ENCODE measurements at places on chromosomes 5 and 9. TPM values are rescaled to one million over a fixed set of nuclear protein-coding genes. Genes with fewer than 3 reads are reported as not detected.

The IFNB1 gene
- not detected for total RNA-seq

The IFNA21 gene
- not detected for total RNA-seq

The C1QTNF3 gene
- total RNA-seq: 4.2 TPM

The SLC6A7 gene
- total RNA-seq: not detected

DNA sequence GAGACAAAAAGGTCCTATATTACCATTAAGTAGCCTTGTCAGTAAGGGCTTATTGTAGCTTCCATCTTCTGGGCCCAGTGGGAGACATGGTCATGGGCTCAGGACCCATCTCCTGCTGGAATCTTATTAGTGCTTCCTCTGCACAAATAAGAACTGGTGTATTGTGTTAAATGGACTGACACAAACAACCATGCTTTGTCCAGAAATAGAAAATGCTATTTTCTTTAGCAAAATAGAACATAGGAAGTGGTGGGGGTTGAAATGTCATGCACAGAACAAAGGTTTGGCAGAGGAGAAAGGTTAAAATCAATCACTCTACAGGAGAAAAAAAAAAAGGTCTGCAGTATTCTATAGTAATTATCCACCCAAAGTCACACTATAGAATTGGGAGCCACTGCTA, 252.2 kb downstream of the ELAVL2 start:
- DNase-seq: no peak

The CNTFR gene
- not detected for total RNA-seq

GRCh38 chr5:142685418-142686209, at the start of gene FGF1:
Gene FGF1, minus strand, starts transcription at chr5:142686090. Its CDS starts 71,963 bp downstream, at chr5:142614127.
- DNase-seq: no peak

DNA sequence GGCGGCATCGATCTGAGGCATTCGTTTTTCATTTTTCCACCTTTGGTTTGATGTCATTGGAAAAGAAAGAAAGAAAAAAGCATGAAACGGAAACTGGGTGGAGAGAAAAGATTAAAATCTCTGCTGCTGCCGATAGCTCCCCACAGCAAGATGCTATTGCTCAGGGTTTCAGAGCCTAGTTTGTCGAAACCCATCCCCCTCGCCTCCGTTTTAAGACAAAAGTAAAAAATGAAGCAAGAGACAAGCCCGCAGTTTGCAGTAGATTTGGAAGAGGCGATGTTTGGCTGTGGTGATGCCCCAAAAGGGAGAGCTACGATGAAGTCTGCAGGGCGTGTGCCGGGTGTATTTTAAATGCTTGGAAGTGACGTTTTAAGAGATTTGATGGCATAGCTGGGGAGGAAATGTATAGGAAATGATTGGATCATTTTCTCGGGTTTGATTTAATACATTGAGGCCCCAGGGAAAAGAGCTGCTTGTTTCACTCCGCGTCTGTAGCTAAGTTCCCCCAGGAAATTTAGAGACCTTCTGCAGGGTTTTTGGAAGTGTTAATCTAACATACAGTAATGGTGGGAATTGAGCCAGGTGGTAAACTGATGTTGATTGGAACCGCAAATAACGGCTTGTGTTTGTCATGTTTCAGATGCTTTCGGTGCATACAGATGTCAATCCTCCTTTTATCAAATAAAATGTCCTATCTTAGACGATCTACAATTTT, 909 bp downstream of the NDFIP1 start:
- DNase-seq: peak; percentile 45

DNA sequence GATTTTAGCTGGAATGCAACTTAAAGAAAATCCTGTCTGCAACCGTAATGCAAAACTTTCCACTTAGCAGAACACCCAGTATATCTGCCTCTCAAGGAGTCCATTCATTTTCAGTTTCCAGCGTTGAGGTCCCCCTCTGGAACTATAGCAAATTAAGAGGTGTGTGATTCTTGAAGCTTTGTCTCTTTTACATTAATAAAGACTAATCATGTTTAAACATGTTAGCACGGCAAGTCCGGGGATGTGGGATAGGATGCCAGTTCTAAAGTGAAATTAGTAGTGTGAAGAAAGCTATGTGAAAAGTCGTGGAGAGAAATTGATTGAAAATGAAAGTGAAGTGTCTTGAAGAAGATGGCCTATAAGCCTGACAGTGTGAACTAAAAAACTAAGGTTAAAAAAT, 429.1 kb downstream of the NR2F1-AS1 start:
- no peak for DNase-seq

GRCh38 chr5:32107291-32107690, 66.8 kb downstream of the GOLPH3 start:
- no peak for DNase-seq

GRCh38 chr5:68544091-68544647, 328.6 kb downstream of the PIK3R1 start:
- no peak for DNase-seq

The PPP2CA gene
- 178 TPM for total RNA-seq

The BHMT gene
- not detected for total RNA-seq

The TAF11L10 gene
- not detected for total RNA-seq

DNA sequence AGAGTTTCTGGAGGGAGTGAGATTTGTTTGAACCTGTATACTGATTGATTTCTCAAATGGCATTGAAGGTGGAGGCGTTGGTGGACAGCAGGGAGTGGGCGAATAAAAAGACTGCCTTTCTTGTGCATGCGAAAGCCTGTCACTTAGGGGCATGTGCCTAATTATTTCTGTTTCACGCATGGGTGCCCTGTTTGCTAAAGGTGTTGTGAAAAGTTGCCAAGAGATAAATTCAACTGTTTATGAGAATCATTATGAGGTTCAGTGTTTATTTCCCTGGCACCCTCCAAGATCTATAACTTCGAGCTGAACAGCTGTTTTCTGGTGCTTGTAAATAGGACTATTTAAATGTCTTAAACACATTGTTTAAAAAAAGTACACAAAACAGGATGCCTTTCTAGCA, 67.4 kb upstream of the DMRTA1 start:
- no peak for DNase-seq

DNA sequence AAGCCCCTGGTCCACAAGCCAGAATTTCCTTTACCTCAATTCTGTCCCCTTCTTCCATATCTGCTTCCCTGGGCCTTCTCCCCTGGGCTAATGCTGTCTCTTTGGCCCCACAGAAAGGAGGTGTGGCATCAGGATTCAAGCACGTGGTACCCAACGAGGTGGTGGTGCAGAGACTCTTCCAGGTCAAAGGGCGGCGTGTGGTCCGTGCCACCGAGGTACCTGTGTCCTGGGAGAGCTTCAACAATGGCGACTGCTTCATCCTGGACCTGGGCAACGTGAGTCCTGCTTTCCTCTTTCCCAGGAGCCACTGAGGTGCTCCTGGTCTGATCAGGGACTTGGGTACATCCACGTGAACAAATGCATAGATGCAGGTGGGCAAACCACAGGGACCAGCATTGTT, 42.6 kb downstream of the GSN start:
- DNase-seq: no peak

GRCh38 chr5:18329328-18329727, 695.1 kb downstream of the TAF11L14 start:
- no peak for DNase-seq

GRCh38 chr5:149636861-149637246, 55.6 kb downstream of the ARHGEF37 start:
- DNase-seq: peak; percentile 59

GRCh38 chr9:2339416-2339815, 282.2 kb upstream of the VLDLR start:
- DNase-seq: no peak

DNA sequence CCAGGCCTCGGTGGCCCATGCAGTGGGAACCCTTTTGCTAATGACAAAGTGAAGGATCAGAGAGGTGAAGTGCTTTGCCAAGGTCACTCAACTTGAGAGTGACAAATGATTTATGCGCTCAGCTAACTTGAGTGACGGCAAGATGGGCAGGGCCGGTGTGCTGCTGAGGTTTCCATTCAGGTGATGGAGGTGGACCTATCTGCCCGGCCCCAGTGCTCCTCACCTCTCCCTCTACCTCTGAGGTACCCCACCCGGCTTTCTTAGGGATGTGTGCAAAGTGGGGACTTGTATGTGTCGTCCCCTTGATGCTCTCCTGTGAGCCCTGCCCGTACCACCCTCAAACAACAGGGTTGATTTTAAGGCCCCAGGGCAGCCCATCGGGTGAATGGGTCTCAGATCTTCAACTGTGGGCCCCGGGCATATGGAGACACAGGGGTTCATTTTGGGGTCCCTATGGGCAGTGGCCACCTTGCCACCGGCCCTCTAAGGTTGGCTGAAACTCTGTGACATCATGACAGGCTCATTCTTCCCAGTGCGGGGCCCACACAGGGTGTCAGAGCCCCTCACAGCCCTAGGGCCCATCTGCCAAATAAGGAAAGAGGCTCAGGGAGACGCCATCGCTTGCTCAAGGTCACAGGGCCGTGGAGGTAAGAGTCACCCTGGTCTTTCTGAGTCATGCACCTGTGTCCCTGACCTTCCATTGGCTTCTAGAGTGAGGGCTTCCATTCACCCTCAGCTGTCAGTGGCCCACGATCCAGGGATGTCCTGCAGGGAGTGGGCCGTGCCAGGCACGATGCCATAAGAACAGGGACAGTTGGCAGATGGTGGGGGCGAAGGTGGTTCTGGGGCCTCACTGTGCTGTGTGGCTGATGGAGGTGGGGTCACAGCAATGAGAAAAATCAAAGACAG, 170.6 kb upstream of the MVB12B start:
- DNase-seq: no peak

The PCDHGC5 gene
- total RNA-seq: 5.4 TPM

Measured in OCI-LY7 (cell line).